ENCODE measurements at places on chromosomes 16 and 17.

DNA sequence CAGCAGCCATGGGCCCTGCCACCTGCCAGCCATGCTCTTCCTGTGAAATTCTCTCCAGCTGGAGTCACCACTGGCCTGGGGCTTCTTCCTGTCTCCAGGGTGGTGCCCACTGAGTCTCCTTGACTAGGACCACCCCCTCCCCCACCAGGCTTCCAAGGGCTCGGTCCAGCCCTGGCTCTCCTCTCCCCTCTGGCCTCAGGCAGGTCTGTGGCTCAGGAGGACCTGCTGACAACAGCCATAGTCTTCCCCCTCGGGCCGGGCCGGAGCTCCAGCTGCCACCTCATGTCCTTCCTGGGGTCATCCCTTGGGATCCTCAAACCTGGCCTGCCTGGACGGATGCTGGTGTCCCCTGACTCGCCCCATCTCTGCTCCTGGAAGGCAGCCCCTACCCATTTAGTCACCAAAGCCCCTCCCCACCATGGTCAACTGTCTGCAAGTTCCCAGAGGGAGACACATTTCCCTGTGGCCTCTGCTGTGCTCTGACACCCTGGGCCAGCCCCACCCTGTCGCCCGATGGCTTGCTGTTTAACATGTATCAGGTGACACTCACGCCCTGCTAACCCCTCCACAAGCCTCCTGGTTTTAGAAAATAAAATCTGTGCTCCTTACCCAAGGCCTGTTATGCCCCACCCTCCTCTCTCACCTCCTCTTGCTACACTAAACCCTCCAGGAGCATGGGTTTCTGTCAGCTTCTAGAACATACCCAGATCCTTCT is 186.2 kb downstream of the RBFOX3 start:
- no peak for DNase-seq

GRCh38 chr16:66359012-66359411 is 7.5 kb upstream of the CDH5 start:
- no peak for DNase-seq

- no peak for DNase-seq
Measured at GRCh38 chr17:42169351-42169750, 11.6 kb downstream of the KCNH4 start.

DNA sequence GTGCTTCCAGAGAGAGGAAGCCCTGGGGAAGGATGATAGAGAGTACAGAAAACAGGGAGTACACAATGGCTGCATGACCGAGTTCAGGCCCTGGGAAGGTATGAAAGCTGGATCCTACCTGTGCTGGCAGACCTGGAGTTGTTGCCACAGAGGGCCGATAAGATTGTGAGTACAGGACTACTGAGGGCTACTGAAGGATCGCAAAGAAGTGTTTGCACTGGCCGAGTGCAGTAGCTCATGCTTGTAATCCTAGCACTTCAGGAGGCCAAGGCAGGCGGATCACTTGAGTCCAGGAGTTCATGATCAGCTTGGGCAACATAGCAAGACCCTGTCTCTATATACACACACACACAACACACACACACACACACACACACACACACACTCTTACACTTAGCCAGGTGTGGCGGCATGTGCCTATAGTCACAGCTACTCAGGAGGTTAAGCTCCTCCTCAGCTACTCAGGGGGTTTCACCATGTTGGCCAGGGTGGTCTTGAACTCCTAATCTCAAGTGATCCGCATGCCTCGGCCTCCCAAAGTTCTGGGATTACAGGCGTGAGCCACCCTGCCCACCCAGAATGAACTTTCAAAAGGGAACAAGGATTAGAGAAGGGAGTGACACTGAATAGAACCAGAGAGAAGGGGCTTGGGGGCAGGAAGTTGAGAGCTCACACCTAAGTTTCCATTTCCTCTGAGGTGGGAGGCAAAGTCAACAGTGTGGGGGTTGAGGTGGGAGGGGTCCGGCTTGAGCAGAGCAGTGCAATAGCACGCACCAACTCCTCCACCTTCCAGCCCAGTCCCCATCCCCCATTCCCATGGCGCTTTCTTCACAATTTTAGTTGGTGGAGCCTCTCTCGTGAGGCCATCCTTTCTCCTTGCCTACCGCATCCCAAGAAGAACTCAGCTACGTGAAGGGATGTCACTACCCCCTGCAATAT is 7.5 kb downstream of the SCIMP start:
- no peak for DNase-seq

GRCh38 chr16:2457267-2457666 is 2.6 kb upstream of the TEDC2 start:
- DNase-seq, result no peak

DNA sequence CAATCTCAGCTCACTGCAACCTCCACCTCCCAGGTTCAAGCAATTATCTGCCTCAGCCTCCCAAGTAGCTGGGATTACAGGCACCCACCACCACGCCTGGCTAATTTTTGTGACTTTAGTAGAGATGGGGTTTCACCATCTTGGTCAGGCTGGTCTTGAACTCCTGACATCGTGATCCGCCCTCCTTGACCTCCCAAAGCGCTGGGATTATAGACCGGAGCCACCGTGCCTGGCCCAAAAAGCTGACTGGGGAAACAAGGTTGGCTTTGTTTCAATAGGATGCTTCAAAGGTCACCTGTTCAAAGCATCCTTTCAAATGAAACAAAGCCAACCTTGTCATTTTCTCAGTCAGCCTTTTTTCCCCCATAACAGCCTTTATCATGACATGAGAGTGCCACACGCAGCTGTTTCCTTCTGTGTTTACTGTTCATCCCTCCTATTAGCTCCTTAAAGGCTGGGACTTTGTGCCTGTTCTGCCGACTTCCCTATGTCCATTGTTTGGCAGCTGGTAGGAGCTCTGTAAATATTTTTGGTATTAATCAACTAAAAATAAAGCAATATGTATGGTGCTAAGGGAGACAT is 51.1 kb downstream of the ADAMTS18 start:
- no peak for DNase-seq

DNA sequence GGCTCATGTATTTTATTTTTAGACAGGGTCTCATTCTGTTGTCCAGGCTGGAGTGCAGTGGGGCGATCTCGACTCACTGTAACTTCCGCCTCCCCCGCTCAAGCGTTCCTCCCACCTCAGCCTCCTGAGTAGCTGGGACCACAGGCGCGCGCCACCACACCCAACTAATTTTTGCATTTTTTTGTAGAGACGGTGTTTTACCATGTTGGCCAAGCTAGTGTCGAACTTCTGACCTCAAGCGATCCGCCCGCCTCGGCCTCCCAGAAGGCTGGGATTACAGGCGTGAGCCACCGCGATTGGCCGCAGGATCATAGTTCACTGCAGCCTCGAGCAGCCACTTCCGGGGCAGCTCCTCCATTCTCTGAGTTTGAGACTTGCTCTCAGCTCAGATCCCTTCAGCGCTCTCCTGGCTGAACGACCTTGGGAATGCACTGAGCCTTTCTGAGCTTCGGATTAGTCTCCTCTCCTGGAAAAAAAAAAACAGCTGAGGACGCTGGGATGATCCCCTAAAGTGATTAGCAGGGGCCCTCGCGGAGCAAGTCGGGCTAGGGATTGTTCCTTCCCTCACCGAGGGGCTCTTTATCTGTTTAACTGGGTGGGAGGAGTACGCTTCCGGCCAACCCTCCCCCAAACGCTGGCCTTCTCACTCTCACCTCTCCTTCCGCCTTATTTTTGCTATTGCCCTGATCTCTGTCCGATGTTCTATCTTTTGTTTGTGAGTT is 1.1 kb upstream of the PKMYT1 start:
- DNase-seq, result no peak

- no peak for DNase-seq
Measured at GRCh38 chr16:3158510-3159314, 23.9 kb downstream of the ZNF213 start.

GRCh38 chr16:30669903-30670824 is 11.9 kb downstream of the FBRS start:
- no peak for DNase-seq

DNA sequence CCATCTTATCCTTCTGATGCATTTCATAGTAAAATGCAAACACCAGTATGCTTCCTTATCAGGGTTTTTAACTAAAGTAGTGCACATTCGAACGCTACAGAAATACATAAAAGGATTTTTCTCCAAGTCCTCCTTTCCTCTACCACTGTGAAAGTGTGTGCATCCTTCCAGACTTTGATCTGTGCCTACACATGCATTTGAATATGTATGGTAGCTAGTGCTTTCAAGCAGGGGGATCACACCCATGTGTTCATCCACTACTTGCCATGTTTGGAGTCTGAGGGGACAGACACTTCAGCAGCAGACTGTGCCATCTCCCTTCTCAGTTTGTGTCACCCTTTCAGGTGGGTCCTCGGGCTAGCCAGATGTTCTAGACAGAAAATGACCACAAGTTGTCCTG is 14.9 kb downstream of the LDHD start:
- no peak for DNase-seq

DNA sequence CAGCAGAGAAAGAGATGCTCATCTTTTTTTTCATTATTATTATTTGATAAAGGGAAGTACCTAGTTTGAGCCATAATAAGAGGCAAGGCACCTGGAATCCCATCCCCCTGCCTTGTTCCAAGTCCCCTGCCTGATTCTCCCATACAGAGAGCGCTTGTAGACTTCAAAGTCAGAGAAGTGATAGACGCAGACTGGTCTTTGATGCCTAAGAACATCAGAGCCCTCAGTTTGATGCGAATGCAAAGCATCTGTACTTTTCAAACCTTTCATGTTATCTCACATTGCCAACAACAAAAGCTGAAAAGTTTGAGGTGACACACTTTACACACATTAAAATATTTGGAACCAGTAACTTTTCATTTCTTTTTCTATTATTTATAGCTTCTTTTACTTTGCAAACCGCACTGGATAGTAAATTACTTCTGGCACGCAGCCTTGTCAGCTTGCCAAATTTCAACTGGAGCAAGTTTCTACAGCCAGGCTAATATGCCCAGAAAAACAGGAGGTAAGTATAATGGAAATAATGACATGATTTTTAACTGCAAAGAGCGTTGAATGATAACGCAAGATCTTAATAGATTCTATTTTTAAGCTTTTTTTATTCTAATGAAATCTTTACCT is 5.9 kb upstream of the UTP6 start:
- DNase-seq, result no peak

DNA sequence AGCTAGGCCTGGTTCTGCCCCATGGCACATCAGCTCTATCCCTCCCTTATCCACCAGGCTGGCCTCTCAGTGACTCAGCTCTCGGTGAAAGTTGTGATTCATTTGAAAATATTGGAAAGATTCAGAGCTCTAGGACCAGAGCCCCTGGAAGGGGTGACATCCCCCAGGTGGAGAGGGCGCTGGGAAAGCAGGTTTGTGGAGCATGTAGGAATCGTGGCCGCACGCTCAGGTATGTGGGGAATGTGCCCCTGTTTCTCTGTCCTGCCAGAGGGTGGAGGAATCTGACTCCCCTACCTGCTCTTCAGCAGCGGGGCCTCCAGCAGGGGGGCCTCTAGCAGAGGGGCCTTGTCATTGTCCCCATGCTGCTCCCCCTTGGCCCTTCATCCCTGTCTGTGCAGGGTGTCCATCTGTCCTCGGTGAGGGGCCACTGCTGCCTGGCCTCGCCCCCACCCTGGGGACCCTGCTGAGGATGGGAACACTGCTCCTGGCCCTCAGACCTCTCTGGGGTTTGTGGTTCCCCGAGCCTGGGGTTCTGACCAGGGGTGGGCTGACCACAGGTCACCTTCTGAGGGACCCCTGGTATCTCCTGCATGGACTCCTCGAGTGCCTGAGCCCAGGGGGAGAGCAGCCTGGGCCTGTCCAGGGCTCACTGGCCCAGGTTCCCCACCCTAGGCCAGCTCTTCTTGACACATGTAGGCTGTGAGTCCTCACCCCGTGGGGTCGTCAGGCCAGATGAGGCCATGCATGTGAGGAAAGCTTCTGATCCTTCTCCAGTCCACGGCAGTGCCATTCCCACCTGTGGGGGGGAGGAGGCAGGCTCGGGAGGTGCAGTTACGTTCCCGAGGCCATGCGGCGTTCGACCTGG is 47.5 kb downstream of the NT5M start:
- no peak for DNase-seq

GRCh38 chr16:59242556-59242955 is 508.4 kb upstream of the GOT2 start:
- no peak for DNase-seq

DNA sequence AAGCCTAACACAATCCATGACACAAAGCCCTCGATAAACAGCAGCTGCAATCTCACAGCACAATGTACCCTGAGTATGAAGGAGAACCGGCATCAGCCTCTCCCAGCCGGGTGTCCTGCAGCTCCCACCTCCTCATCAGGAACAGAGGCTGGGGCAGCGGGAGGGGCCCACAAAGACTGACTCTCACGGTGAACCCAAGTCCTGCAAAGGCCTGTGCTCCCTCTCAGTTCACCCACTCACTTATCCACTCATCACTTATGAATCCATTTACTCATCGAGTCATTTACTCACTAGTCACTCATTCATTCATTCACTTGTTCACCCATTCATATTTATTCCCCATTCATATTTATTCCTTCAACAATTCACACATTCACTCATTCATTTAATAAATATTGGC is 11.6 kb downstream of the ZNF423 start:
- DNase-seq, result no peak

DNA sequence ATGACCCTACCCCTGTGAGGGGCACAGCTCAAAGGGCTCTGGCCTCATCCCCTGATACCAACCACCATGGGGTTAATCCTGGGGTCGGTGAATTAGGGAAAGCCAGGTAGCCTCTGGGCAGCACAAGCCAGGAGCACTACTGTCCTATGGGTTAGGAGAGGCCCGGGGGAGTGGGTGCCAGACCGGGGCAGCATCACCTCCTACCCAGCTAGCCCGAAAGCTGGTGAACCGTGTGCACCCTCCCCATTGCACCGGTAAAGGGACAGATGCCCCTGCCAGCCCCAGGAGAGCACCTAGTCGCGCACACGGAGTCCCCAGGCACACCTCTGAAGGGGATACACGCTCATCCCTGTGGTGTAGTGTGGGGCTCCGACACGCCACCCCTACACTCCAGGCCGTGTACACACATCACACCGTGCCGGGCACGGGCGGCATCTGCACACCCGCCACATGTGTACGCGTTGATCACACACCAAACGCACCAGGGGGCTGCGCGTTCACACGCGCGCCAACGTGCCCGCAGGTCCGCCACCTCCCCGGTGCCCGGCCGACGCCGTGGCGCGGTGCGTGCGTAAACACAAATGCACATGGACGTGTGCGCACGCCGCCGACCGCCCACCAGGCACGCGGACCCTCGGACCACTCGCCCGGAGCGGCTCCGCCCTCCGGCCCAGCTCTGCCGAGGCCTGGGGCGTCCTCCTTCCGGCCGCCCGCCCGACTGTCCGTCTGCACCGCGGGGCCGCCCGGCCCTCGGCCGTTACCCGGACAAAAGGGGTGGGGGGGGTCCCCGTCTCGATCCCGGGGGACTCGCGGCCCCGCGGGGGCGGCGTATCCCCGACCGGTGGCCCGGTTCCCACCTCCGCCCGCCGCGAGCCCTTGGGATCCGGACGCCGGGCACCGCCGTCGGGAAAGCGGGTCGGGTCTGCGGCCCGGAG is 785 bp downstream of the UBALD1 start:
- DNase-seq, result peak; percentile 17

- no peak for DNase-seq
Measured at GRCh38 chr16:69481901-69482341, 57.5 kb downstream of the CYB5B start.

- no peak for DNase-seq
Measured at GRCh38 chr17:50213026-50214022, 11.9 kb upstream of the COL1A1 start.

- no peak for DNase-seq
Measured at GRCh38 chr17:10741416-10742135, 11.8 kb upstream of the TMEM220 start.

Measured in C1 segment of cervical spinal cord (tissue), 14 donors.